ENCODE measurements at places on chromosomes 6 and 20. TPM values are rescaled to one million over a fixed set of nuclear protein-coding genes. Genes with fewer than 3 reads are reported as not detected.

GRCh38 chr6:52590152-52590891 lies 13.5 kb upstream of the TRAM2 start:
- DNase-seq, result no peak

DNA sequence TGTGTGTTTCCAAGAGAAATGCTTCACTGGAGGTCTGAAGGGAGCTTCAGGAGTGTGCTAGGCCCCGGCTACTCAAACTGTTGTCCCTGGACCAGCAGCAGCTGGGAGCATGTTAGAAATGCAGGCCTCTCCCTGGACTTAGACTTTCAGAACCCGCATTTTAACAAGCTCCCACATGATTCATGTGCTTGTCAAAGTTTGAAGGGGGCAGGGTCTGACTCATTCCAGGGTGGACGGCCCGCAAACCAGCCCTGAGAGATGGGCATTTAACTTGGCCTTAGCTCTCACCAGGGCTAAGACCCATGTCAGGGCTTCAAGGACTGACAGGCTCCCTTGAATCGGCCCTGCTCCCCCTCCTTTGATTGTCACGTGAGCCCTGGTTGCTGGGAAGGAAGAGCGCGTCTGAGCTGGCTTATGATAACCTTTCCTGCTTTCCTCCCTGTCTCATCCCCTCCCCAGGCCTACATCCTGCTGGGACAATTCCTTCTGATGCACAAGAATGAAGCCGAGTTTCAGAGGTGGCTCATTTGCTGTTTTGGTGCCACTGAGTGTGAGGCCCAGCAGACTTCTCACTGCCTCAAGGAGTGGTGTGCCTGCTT lies 35.5 kb downstream of the BANF2 start:
- DNase-seq, result no peak

DNA sequence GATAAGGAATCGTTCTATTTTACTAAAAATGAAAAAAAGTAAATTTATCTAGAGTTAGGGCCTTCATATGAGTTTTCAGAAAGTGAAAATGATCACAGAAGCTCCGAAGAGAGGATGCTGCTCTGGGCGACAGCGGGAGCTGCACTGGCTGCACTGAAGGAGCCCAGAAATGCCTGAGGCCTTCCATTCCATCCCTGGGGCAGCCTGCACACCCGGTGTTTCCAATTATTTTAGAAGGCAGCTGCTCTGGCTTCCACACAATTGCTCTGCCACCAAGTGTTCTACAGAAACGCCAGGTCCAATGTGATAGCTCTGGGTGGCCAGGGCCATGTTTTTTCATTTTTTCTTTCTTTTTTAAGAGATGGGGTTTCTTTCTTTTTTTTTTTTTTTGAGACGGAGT lies 3.6 kb downstream of the DTNBP1 start:
- no peak for DNase-seq

GRCh38 chr6:39051399-39052122 lies 3.0 kb downstream of the GLP1R start:
- DNase-seq, result no peak

DNA sequence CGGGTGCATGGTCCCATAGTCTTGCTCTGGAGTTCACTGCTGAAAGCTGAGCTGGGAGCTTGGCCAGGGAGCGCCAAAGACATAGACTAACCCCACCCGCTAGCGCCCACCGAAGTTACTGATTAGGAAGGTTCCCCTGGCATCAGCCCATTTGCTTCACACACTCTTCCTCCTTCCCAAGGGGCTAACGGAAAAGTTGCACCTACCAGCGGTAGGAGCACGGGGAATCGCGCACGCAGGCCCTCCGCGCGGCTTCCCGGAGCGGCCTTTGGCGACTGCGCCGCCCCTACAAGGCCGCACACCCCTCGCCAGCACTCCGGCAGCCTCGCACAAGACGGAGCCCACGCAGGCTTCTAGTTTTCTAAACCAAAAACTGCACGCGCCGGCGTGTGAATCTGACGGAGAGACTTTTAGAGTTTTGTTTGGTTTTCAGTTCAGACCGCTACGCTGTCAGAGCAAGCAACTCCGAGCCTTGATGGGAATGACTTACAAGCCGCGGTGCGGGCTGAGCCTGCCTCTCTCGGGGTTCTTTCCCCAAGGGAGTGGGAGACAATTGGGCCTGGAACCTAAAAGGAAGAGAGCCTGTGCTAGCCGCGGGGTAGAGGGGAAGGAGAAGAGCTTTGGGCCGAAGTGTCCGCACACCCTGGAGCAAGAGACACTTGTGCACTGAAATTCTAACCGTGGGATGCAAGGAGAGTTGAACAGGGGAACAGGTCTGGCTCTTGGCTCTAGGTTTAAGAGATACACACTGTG lies 891 bp upstream of the POU3F2 start:
- DNase-seq, result peak; percentile 72

DNA sequence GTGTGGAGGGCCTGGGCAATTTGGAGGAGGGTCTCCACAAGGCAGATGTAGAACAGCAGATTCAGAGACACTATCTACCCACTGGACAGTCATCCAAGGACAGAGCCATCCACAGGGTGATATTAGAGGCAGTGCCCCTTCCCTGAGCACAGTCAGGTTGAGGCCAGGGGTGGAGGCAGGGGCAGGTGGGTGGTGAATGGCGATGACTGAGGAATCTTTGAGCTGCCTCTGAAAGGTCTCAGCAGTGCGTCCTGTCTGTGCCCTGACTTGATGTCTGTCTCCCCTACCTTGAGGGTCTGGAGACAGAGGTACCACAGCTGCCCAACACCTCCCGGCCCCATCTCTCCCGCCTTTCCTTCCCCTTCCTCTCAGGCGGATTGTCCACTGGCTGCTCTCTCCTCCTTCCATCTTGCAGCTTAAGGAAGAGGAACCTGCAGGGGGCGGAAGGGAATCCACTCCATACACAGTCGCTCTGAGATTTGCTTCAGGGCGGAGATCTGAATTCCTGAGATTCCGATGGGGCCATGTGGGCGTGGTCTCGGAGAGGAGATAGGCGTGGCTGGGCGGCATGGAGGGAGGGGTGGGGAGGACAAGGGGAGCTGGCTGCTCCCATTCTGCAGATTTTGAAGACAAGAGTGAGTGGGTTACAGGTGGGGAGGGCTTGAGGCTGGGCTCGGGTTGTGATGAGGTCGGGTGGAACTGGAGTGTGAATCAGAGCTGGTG lies 1.7 kb downstream of the MUCL3 start:
- peak; percentile 72 for DNase-seq

DNA sequence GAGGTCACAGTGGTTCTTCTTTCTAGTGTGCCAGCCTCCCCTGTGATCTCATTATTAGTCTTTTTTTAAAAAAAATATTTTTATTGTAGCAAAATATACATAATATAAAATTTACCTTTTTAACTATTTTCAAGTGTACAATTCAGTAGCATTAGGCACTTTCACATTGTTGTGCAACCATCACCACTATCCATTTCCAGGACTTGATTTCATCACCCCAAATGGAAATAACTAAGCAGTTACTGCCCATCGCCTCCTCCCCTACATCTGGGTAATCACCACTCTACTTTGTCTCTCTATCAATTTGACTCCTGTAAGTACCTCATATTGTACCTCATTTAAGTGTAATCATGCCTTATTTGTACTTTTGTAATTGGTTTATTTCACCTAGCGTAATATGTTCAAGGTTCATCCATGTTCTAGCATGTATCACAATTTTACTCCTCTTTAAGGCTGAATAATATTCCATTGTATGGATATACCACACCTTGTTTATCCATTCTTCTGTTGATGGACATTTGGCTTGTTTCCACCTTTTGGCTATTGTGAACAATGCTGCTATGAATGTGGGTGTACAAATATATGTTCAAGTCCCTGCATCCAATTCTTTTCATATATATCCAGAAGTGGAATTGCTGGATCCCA lies 68.6 kb upstream of the FYN start:
- DNase-seq, result no peak

GRCh38 chr6:45924763-45925342 lies 90.8 kb downstream of the CLIC5 start:
- DNase-seq, result no peak

GRCh38 chr6:29728875-29729270 lies 5.6 kb downstream of the HLA-F start:
- DNase-seq, result no peak

- DNase-seq, result no peak
These were observed 96.2 kb downstream of the PLCB1 start for GRCh38 chr20:8228315-8228714.

DNA sequence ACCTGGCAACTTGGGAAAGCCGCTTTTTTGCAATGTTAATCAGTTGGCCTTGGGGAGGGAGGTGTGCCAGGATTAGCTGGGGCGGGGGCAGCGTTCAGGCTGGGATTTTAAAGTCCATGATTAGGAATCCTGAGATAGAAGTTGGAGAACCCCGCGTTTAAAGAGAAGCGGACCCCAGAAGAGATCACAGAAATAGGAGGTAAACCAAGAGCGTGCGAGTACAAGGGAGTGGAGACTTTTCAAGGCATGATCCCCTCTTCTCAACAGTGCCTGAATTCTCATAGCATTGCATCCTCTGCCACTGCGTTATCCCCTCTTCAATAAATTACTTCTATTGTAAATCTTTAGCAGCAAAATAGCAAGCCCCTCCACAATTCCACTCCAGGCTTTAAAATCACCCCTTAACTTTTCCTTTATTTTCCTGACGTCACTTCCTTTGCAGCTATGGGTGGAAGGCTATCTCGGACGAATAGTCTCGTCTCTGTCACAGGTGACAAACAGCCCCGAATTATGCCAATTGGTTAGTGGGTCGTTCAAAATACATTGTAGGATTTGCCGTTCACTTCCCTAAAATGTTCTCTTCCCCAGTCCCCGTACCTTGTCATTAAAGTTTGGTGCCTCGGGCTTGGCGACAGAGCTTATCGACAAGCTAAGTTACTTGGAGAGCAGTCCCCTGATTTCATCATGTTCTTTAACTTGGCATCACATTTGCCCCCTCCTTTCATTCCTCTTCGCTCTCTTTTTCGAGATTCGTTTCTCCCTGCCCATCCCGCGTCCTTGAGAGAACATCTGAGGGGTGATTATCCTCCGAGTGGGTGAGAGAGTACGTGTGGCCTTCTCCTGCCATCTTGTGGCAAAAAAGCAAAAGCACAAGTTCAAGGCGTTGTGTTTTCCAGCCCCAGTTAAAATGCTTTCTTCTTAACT lies 17.1 kb downstream of the OR2B2 start:
- DNase-seq, result peak; percentile 84

DNA sequence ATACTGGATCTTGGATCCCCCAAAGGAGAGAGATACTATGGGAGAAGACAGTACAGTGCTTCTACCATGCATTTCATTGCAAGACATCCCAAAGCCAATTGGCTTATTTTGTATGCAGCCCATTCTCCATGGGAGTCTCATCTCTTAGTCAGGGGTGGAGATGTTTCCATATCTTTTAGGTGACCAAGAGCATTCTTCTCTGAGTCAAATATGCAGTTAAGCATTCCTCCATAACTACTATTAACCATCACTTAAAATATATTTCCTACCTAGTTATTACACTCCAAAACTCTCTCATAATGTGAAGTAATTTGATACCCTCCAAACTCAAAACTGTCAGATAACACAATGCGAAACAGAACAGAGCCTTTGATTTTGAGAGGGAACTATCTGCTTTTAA lies 542.6 kb downstream of the HDGFL1 start:
- no peak for DNase-seq

DNA sequence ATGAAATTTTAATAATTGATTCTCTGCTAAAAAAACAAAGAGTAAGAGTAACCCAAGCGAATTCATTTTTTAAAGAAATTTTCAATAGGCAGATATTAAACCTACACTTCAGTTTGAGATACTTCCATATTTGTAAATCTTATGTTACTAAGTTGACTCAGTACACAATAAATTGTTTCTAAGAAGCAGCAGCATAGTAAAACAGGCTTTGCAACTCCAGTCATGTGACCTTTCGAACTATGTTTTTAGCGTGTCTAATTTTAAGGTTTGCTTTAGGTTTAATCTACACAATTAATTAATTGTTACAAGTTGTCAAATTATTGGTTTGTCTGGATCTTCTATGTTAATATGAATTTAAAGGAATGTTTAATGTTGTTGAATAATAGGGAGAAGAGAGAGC lies 708.9 kb upstream of the CITED2 start:
- no peak for DNase-seq

GRCh38 chr6:36930483-36930882 lies 24.1 kb upstream of the PI16 start:
- DNase-seq, result no peak

Gene RHAG
- 1.8 TPM for polyA plus RNA-seq

Gene OR2H1
- not detected for polyA plus RNA-seq

Gene C20orf141
- polyA plus RNA-seq, result not detected
